Uterus (tissue), 4 donors: ENCODE measurements at places on chromosomes 1 and 21.

DNA sequence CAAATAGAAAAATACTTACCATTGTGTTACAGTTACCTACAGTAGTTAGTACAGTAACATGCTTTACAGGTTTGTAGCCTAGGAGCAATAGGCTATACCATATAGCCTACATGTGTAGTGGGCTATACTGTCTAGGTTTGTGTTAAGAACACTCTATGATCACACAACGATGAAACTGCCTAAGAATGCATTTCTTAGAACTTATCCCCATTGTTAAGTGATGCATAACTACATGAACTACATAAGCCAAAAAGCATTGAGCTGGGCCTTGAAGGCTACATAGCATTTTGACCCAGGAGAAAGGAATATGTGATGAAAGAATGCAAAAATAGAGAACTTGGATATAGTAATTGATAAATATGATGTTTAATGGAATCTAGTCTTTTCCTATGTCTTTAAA, 46.4 kb upstream of the JUN start:
- H3K36me3 ChIP-seq: no peaks in the 10 kb centered on the region
- DNase-seq: no peak
- no peak overlapping the region for H3K4me3 ChIP-seq
- H3K4me1 ChIP-seq: no peaks in the 10 kb centered on the region

- no peaks in the 10 kb centered on the region for H3K27me3 ChIP-seq
- DNase-seq: no peak
- peaks cover 7% of the 10 kb centered on the region for H3K4me1 ChIP-seq
- H3K4me3 ChIP-seq: no peak overlapping the region
- H3K27ac ChIP-seq: no peak overlapping the region
- no peaks in the 10 kb centered on the region for H3K36me3 ChIP-seq
Measured at GRCh38 chr1:154270833-154271232, 1.6 kb upstream of the HAX1 start.

DNA sequence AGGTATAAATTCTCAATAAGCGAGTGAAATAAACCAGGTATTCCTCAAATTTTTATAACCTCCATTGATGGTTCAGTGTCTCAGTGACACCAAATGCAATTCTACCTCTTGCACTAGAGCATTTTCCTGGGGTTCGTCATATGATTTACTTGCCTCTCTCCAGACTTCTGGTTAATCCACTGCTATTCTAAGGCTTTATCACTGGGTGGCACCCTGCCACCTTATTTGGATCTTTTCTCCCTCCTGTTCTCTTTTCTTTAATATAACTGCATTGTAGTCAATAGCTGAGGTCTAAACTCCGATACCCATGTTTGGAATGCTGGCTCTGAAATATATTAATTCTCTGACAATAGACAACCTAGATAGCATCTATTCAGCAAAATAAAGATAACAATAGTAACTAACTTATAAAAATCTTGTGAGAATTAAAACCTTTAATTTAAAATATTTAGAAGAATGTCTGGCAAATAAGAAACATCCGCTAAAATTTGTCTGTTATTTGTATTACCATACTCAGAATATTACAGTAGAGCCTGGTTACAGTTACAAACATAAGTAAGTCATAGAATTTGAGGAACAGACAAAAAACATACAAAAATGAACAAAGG, 436.4 kb downstream of the PLA2G4A start:
- DNase-seq: no peak
- no peak overlapping the region for H3K27ac ChIP-seq
- H3K27me3 ChIP-seq: no peaks in the 10 kb centered on the region
- H3K4me1 ChIP-seq: no peaks in the 10 kb centered on the region

GRCh38 chr1:112803906-112804762, 89.0 kb upstream of the PPM1J start:
- H3K27ac ChIP-seq: no peak overlapping the region
- no peaks in the 10 kb centered on the region for H3K27me3 ChIP-seq
- H3K36me3 ChIP-seq: no peaks in the 10 kb centered on the region
- peak; percentile 36 for DNase-seq

DNA sequence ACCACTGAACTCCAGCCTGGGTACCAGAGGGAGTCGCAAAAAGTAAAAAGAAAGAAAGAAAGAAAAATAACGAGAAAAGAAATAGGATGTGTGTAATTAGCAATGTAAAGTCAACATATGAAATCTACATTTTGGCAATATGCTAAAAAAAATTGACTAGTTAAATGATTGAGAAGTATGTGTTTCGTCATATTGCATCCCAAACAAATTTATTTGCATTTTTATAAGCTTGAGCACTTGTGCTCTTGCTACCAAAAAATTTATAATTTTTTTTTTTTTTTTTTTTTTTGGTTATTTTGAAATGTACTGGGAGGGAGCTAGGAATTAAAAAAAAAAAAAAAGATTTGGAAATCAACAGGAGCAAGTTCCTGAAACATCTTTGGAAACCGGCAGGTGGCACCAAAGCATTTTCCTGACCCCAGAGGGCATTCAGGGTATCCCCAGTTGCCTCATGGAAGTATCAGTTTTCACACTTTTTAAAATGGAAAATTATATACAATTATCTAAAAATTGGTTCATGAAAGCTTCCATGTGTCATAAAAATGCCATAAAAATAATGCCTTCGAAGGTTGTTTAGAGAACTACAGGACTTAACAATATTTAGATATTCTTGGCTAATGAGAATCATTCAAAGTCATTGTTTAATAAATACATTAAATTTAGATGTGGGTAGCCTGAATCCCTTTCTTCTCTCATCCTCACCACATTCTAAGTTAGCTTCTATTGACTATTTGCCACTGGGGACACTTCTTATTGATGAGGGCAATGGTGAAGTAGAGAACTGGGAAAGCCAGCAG, 4.8 kb upstream of the HEATR1 start:
- H3K27me3 ChIP-seq: no peaks in the 10 kb centered on the region
- H3K27ac ChIP-seq: no peak overlapping the region
- H3K4me3 ChIP-seq: no peak overlapping the region
- no peaks in the 10 kb centered on the region for H3K36me3 ChIP-seq
- H3K4me1 ChIP-seq: no peaks in the 10 kb centered on the region
- peak; percentile 48 for DNase-seq

- H3K36me3 ChIP-seq: no peaks in the 10 kb centered on the region
- no peaks in the 10 kb centered on the region for H3K27me3 ChIP-seq
- H3K27ac ChIP-seq: peak overlapping the region; percentile 56
- no peak overlapping the region for H3K4me3 ChIP-seq
- no peak for DNase-seq
- no peaks in the 10 kb centered on the region for H3K4me1 ChIP-seq
Measured at GRCh38 chr1:89725631-89726030, 92.7 kb downstream of the LRRC8C start.

GRCh38 chr1:200346700-200347099, 63.1 kb downstream of the ZNF281 start:
- no peaks in the 10 kb centered on the region for H3K36me3 ChIP-seq
- H3K27me3 ChIP-seq: no peaks in the 10 kb centered on the region
- H3K4me1 ChIP-seq: no peaks in the 10 kb centered on the region
- H3K27ac ChIP-seq: no peak overlapping the region

- no peaks in the 10 kb centered on the region for H3K36me3 ChIP-seq
- no peak for DNase-seq
- no peak overlapping the region for H3K4me3 ChIP-seq
- peaks cover 7% of the 10 kb centered on the region for H3K4me1 ChIP-seq
Measured at GRCh38 chr1:54357967-54358366, 48.2 kb downstream of the SSBP3 start.

DNA sequence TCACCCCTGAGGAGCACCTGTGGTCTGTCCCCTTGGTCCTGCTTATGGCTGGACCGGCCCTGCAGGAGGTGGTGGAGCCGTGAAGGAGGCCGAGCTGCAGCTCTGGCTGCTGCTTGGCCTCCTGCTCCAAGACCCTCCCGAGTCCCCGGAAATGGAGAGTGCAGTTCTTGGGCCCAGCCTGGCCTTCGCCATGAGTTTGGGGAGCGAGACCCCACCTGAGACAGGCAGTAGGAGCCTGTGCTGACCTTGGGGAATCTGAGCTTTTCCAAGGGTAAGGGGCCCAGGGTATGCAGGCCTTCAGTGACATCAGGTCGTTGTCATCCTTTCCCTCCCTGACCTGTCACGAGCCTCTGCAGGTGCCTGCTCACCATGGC, 14.1 kb downstream of the TMEM201 start:
- H3K36me3 ChIP-seq: no peaks in the 10 kb centered on the region
- no peaks in the 10 kb centered on the region for H3K4me1 ChIP-seq
- no peak for DNase-seq
- H3K4me3 ChIP-seq: no peak overlapping the region

GRCh38 chr1:172727956-172728603, 69.2 kb downstream of the FASLG start:
- H3K36me3 ChIP-seq: no peaks in the 10 kb centered on the region
- no peak overlapping the region for H3K27ac ChIP-seq
- H3K4me1 ChIP-seq: no peaks in the 10 kb centered on the region
- no peak for DNase-seq

GRCh38 chr1:8661185-8662110, 156.0 kb downstream of the RERE start:
- peak overlapping the region; percentile 91 for H3K27ac ChIP-seq
- no peaks in the 10 kb centered on the region for H3K27me3 ChIP-seq

GRCh38 chr21:16071092-16071491, 341.3 kb downstream of the USP25 start:
- no peaks in the 10 kb centered on the region for H3K4me1 ChIP-seq
- H3K27ac ChIP-seq: peak overlapping the region; percentile 91
- H3K27me3 ChIP-seq: no peaks in the 10 kb centered on the region
- no peaks in the 10 kb centered on the region for H3K36me3 ChIP-seq
- H3K4me3 ChIP-seq: peak overlapping the region; percentile 40

GRCh38 chr1:89692601-89693521, 59.9 kb downstream of the LRRC8C start:
- H3K4me3 ChIP-seq: no peak overlapping the region
- no peaks in the 10 kb centered on the region for H3K27me3 ChIP-seq
- H3K27ac ChIP-seq: no peak overlapping the region

DNA sequence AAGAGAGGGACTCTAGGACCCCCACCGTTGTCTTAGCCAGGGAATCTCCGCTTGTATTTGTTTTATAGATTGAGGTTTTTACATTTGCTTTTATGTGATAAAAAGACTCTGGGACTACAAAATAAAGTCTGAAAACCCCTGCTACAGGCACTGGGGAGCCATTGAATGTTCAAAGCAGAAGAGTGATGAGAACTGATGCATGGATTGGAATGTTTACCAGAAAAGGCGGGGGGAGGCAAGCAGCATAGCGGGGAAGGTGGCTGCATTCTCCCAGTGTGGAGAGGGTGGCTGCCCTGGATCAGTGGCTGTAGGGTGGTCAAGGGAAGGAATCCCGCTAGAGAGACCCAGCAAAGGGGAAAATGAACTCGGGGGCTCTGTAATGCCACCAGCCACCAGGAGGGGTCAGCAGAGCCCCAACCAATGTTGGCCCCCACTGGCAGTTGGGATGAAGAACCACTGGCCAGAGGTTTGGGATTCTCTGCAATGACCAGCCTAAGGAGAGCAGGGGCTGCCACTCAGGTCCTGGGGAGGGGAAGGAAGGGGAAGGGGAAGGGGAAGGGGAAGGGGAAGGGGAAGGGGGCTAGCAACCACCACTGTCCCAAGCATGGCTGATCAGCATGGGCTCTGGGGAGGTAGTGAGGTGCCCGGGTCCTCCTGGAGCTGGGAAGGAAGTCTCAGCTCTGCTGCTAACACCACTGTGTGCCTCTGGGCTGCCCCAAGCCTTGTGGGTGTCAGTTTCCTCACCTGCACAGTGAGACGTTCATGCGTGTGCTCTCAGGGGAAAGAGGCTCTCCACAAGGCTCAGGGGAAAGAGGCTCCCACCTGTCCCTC, 19.2 kb upstream of the PEF1 start:
- peak; percentile 74 for DNase-seq
- no peaks in the 10 kb centered on the region for H3K27me3 ChIP-seq
- H3K4me1 ChIP-seq: peaks cover 1% of the 10 kb centered on the region
- H3K36me3 ChIP-seq: no peaks in the 10 kb centered on the region

DNA sequence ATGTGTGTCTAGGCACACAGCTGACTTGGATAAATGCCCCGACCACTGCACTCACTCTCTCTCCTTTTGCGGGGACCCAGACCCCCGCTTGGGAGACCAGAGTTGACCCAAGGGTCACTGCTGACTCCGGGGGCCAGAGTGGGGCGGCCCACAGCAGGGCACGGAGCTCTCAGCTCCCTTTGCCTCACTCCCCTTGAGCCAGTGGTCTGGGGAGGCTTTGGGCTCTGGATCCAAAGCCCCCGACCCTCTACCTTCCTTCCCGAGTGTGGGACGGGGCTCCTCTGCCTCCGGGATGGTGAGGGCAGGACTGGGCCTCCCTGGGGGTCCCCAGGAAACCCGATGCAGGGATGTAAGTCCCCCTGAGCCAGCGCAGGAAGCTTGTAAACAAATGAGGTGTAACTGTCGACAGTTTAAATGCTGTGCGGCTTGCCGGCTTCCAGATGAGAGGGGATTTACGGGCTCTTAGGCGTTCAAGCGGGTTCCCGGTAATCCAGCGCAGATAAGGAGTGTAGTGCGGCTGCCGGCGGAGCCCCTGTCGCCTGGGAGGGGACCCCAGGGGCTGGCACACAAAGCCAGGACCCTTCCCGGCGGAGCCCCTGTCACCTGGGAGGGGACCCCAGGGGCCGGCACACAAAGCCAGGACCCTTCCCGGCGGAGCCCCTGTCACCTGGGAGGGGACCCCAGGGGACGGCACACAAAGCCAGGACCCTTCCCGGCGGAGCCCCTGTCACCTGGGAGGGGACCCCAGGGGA, 7.4 kb downstream of the ACTRT2 start:
- H3K36me3 ChIP-seq: no peaks in the 10 kb centered on the region
- H3K27me3 ChIP-seq: peaks cover 4% of the 10 kb centered on the region
- H3K4me3 ChIP-seq: no peak overlapping the region
- no peak for DNase-seq
- no peaks in the 10 kb centered on the region for H3K4me1 ChIP-seq
- no peak overlapping the region for H3K27ac ChIP-seq

DNA sequence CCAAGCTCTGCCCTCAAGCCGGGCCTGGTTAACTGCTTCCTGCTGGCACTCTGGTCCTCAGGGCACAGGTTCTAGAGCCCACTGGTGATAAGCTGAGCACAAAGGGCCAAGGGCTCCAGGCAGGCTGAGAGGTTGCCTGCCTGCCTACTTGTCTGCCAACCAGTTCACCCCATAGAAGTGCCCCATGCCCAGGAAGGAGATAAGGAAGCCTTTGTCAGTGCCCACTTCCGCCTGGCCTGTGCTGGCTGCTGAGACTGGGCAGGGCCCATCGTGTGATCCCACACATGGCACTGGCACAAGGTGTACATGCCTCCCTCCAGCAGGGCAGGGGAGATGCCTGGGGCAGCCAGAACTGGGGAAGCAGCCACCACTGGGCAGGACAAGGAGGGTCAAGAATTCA, 24.1 kb downstream of the SLC9A1 start:
- H3K27ac ChIP-seq: no peak overlapping the region
- H3K4me1 ChIP-seq: no peaks in the 10 kb centered on the region
- H3K27me3 ChIP-seq: no peaks in the 10 kb centered on the region
- H3K4me3 ChIP-seq: no peak overlapping the region
